Central memory CD4-positive, alpha-beta T cell (primary cell): ENCODE measurements at places on chromosomes 7 and 10.

GRCh38 chr7:33917661-33918060 is 12.3 kb downstream of the BMPER start:
- no peak for DNase-seq

GRCh38 chr7:11328309-11328708 is 354.6 kb downstream of the PHF14 start:
- DNase-seq: no peak

DNA sequence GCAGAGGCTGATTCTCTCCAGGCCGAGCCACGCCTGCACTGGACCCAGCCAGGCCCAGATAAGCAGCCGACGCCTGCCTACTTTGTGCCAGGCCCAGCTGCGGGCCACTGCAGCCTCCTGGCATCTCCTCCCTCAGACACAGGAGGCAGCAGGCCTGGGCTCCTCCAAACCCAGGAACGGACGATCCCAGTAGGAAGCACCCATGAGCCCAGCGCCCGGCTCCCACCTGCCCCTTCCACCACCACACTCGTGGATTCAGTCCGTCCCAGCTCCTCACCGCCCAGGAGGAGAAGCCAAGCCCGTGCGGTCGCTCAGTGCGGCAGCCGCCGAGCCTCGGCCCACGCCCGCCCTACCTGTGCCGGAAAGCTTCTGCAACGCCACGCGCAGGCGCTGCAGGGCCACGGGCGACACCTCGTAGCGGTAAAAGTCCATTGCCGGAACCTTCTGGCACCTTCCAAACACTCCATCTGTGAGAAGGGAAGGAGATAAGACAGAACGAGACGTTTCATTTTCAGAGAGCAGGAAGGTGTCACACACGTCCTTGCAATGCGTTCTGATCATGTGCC is 271.1 kb downstream of the PTPRN2 start:
- DNase-seq: no peak

DNA sequence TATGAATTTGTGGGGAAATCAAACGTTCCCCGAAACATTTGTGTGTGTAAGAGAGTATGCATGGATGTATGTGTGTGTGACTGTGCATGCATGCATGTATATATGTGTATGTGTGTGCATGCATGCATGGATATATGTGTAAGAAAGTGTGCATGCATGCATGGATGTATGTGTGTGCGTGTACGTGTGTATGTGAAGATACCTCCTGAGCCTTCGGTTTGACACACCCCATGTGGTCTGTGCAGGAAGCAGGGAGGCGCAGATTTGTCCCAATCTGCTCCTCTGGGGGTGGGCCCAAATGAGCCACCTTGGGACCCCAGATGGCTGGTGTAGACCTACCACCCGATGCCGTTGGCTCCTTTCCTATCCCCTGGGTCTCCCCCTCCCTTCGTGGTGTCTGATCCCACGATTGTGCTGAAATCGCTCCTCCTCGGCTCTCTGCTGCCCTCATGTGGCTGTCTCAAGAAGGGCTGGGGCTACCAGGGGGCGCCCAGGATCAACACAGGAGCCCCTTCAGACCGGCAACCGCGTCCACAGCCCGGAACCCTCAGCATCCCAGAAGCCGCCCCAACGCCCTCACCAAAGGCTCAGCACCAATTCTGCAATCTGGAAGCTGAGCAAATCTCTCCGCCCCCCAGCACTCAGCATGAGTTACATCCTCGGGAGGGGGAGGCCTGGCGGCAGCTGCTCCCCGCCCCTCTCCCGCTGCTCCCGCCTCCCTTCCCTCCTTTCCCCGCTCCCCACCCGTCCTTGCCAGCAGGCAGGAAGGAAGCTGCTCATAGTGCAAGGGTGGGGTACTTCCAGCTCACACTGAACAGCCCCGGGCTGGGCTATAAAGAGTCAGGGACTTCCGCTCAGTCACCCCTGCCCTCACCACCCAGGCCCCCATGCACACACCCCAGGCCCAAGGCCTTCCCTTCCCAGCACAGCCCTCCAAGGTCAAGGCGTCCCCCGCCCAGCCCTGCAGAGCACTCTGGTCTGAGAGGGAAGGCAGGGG is 2.3 kb upstream of the NOS3 start:
- DNase-seq: peak; percentile 60

GRCh38 chr10:132526676-132527075 is 10.9 kb upstream of the INPP5A start:
- no peak for DNase-seq

DNA sequence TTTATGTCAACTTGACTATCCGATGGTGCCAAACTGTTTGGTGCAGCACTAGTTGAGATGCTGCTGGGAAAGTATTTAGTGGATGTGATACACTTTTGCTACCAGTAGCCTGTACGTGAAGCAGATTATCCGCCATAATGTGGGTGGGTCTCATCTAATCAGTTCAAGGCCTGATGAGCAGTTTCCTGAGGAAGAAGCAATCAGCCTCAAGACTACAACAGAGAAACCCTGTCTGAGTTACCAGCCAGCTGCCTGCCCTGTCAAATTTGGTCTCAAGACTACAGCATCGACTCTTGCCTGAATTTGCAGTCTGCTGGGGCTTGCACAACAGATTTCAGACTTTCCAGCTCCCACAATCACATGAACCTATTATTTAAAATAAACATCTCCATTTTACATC is 10.9 kb upstream of the RBP3 start:
- DNase-seq: no peak

DNA sequence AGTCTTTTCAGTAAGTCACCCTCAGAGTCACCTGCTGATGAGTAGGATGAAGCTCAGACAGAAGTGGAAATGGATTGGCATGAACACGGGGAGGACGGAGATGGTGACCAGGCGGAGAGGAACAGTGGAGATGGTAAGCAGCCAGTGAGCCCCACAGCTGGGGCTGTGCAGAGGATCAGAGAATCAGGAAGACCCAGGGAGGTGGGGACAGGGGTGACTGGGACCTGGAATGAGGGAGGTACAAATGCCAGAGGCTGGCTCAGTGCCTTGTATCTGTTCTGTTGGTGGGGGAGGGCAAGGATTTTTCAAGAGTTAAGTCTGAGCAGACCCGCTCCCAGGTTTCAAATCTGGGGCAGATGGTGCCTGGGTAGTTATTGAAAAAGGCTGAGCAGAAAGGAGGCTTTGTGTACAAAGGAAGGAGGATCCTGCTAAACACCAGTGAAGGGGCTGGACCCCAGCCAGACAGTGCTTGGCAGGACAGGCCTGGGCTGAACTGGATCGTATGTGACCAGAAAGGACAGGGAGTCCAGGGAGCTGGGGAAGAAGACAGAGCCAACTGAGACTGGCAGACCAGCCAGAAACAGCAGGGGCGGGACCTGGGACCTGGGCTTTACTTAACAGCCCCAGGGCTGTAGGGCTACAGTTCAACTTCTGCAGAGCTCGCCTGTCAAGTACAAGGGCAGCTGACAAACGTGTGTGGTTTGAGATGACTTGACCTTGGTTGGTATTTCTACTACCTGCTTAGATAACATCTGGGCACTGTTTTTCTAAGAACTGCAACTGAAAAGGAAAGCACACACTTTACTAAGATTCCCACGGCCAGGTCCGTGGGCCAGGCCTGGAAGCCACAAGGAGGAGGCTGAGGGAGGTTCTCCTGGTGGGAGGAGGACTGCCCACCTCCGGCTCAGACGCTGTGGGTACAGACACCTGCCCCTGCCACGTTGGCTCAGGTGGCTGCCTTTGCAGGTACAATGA is 13.2 kb upstream of the FRMPD2 start:
- no peak for DNase-seq

DNA sequence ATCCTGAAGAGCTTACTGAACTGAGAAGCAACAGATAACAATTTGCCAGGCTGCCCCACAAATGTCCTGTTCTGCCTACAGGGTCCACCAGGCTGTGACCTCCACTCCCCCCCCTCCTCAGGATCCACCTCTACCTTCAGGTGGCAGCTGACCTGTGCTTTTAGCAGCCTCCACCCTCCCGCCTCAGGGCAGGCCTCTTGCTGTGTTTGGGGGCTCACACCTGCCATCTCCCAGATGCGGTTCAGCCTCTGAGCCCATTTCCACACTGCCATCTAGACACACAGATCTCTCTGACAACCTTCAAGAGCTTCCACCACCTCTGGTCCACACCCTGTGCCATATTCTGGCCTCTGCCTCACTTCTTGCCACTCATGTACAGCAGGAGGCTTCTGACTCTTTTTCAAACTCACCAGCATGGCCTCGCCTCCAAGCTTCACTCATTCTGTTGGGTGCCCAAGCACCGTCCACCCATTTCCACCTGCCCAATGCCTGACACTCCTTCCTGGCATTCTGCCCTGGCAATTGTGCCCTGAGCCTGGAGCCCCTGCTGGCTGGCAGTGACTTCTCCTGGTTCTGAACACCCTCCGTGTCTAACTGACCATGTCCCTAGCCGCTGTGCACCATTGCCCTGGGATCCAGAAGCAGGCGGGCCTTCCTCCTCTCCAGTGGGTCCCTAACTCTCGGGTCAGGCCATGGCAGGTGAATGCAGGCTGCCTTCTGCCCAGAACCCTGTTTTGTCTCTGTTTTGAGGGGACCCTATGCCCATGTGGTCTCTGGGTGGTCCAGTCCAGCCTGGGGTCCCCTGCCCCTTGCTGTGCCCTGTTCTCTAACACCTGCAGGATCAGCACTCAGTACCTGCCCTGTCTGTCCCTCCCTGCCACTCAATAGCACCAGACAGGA is 18.5 kb downstream of the TMEM72 start:
- DNase-seq: no peak

- DNase-seq: no peak
Observed at GRCh38 chr10:13708256-13708990, 121.7 kb downstream of the PRPF18 start.

- DNase-seq: no peak
Observed at GRCh38 chr7:117588352-117588794, 108.5 kb downstream of the CFTR start.

DNA sequence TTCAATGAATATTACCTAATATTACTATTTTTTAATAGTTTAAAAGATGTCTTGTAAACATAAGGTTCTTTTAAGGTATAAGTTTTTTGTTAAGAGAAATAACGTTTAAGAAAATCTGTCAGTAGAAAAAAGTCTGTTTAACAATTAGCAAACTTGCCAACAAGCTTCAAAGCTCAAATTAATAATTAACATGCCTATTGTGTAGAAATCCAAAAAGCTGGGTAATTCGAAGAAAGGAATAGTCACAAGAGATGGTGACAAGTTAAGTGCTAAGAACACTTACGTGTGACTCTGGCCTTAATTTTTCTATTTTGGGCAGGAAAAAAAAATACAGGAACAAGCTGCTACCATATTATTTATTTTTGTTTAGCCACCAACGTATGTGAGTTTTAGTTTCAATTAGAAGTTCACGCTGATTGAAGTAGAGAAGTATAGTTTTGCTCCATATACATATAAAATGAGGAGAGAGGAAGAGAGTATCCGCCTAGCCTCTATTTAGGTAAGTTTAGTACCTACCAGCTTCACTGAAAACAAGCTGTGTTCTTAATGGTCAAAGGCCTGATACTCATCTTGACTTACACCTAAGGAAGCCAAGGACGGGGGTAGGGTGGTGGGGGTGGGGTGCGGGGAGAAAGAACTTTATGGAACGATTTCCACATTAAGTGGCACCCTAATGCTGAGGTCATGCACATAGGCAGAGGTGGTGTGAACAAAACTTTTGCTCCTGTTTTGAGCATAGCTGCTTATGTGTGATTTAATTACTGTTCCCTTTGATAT is 43.4 kb upstream of the AGBL3 start:
- DNase-seq: no peak

- DNase-seq: no peak
Observed at GRCh38 chr10:132095403-132096113, 29.8 kb downstream of the JAKMIP3 start.

- DNase-seq: no peak
Observed at GRCh38 chr10:92970301-92971070, 90.1 kb upstream of the CYP26C1 start.

DNA sequence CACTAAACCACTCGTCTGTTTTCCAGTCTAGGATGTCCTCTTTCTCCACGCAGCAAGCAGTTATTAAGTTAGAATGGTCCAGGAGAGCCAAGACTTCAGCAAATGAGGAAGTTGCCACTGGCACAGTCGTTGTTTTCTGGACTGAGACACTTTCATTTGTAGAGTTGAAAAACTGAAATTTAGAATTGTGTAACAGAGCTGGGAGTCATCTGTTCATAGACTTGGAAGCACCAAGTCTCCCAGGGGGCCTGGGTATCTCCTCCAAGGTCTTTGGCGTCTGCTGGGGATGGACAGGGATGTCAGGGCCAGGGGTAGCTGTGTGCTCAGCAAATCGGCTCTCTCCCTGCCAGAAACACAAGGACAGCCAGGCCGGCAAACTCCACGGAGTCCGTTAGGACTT is 208.4 kb downstream of the FANK1 start:
- no peak for DNase-seq

GRCh38 chr7:24133691-24134090 is 150.3 kb upstream of the NPY start:
- DNase-seq: no peak

GRCh38 chr7:127799535-127800305 is 147.7 kb downstream of the SND1 start:
- no peak for DNase-seq

DNA sequence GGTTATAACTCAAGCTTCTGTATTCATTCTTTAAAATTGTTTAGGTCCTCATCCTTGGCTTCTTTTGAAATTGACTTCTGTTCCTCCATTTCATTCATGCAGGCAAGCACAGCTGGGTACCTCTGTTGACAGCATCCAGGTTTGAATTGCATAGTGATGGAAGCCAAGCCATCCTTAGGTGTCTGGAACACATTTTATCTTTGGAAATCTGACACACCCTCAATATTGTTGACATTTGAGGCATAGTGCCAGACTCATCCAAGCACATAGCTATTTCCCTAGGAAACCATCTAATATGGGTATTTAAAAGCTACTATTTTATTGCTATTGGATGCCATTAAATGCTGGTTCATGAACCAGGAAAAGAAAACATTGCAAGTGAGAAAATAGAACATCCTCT is 142.1 kb upstream of the PTPRZ1 start:
- no peak for DNase-seq

- DNase-seq: no peak
Observed at GRCh38 chr7:25068502-25069213, 56.4 kb downstream of the CYCS start.

DNA sequence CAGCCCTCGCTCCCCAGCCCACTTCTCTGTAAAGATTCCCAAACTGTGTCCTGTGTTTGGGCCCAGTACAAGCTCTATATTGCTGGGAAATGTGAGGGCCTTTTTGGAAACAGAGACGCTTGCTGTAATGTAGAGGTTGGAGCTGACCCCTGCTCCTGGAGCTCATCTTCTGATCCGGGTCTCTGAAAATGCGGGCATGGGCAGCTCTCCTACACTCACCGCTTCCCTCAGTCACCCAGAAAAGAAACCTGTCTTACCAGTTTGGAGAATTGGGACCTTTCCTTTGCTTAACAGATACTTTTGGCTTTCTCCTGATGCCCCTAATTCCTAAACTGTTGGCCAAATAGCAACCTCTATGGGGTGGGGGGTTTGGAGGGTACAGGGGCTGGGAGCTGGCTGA is 18.2 kb downstream of the BAG3 start:
- no peak for DNase-seq

DNA sequence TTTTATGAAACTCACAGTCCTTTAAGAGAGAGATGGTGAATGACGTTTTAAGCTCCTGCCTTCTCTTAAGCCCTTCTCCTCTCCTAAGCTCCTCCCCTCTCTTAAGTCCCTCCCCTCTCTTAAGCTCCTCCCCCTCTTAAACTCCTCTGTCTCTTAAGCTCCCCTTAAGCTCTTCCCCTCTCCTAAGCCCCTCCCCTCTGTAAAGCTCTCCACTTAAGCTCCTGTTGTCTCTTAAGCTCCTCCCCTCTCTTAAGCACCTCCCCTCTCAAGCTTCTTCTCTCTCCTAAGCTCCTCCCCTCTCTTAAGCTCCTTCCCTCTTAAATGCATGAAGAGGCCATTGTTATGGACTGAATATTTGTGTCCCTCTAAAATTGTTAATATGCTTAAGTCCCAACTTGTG is 1180.6 kb upstream of the AUTS2 start:
- DNase-seq: no peak

GRCh38 chr10:12416344-12417050 is 67.2 kb downstream of the CAMK1D start:
- DNase-seq: no peak
